ENCODE measurements at places on chromosomes 4 and X. TPM values are rescaled to one million over a fixed set of nuclear protein-coding genes. Genes with fewer than 3 reads are reported as not detected.

- no peak overlapping the region for H3K4me3 ChIP-seq
- H3K27me3 ChIP-seq, result no peaks in the 10 kb centered on the region
- no peaks in the 10 kb centered on the region for H3K4me1 ChIP-seq
- H3K27ac ChIP-seq, result no peak overlapping the region
- H3K36me3 ChIP-seq, result no peaks in the 10 kb centered on the region
Measured at GRCh38 chrX:2423282-2423681, 77.5 kb downstream of the DHRSX start.

DNA sequence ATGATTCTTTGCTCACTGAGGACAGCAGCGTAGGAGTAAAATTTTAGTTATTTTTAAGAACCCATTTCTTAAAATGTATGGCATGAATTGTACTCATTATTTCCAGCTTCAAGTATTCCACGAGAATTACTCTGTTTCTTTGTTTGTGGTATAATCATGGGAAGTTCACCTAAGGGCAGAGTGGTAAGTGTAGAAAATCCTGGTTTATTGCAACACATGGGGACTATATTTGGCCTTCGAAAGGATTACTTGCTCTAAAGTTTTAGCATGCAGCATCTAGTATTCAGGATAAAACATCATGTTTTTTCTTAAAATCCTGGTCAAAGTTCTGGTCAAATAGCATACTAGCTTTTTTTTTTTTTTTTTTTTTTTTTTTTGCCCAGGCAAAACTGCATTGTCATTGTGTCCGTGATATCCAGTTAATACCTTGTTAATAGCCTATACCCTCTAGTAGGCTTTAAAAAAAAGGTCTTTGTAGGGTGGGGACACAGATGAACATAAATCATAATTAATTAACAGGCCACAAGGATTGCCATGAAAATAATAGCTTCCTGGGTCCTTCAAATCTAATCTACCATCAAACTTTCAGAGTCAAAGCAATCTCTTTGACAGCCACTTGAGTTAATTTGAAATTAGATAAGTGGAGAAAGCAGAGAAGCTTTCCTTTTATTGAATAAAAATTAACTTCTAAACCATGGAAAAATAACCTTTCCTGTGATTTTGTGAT lies 44.6 kb upstream of the VEGFC start:
- no peak overlapping the region for H3K4me3 ChIP-seq
- no peak for DNase-seq
- no peak overlapping the region for H3K27ac ChIP-seq
- no peaks in the 10 kb centered on the region for H3K36me3 ChIP-seq
- no peaks in the 10 kb centered on the region for H3K27me3 ChIP-seq
- H3K4me1 ChIP-seq, result peaks cover 16% of the 10 kb centered on the region

DNA sequence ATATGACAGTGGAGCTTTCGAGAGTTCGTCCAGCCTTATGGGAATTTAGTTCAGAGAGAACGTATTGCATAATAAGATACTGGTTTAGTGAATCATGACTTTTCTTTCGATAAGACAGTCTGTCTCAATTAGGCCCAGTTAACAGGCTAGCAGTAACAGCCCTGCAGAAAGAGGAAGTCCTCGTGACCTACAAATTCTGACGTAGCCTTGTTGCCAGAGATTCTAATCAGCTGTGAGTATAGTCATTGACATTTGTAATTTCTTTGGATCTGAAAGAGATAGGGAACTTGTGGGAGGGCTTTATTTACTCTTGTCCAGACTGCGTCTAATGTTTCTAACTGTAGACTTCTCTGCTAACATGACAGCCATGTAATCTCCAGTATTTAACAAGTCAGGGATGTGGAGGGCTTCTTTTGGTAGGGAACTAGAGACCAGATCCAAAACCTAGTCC lies 15.8 kb downstream of the ART3 start:
- H3K27me3 ChIP-seq, result no peaks in the 10 kb centered on the region
- no peaks in the 10 kb centered on the region for H3K36me3 ChIP-seq
- H3K4me3 ChIP-seq, result no peak overlapping the region
- DNase-seq, result peak; percentile 95

DNA sequence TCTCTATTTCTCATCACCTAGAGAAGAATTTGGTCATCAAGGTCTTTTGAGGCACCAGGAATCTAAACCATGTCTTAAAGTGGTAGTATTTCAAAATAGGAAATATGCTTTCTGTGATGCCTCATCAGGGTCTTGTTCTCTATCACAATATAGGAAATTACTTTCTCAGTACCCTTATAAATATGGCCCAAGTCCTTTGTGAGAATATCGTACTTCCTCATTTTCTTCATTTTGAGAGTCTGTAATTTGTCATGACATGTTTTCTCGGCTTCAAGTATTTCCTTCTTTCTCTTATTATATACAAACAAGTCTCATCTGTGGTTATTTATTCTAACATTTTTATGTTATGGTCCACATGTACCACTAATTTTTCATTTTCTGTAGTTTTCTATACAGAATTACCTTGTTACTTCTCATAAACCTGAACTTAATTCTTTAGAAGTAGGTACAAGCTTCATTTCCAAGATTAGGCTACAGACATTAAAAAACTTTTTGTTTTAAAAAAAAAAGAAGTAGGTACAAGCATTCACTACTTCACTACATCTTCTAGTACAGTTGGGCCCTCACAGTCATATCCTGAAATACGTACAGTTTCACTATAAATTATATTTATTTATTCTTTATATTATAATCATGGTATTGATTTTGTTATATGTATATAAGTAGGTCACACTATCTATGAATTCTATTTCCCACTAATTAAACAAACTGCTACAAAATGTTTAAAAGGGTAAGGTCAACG lies 54.4 kb downstream of the KLHL13 start:
- no peaks in the 10 kb centered on the region for H3K36me3 ChIP-seq
- H3K4me3 ChIP-seq, result no peak overlapping the region
- H3K27ac ChIP-seq, result no peak overlapping the region
- H3K4me1 ChIP-seq, result no peaks in the 10 kb centered on the region

GRCh38 chr4:21450331-21450730 lies 498.2 kb downstream of the KCNIP4 start:
- DNase-seq, result no peak
- H3K36me3 ChIP-seq, result no peaks in the 10 kb centered on the region
- no peaks in the 10 kb centered on the region for H3K4me1 ChIP-seq
- H3K4me3 ChIP-seq, result no peak overlapping the region
- H3K27ac ChIP-seq, result no peak overlapping the region

- H3K36me3 ChIP-seq, result no peaks in the 10 kb centered on the region
- H3K4me3 ChIP-seq, result no peak overlapping the region
- H3K27me3 ChIP-seq, result no peaks in the 10 kb centered on the region
Measured at GRCh38 chrX:130174045-130174704, 2.4 kb downstream of the RAB33A start.

- H3K4me1 ChIP-seq, result no peaks in the 10 kb centered on the region
- DNase-seq, result no peak
- H3K27ac ChIP-seq, result no peak overlapping the region
- no peak overlapping the region for H3K4me3 ChIP-seq
- H3K27me3 ChIP-seq, result no peaks in the 10 kb centered on the region
Measured at GRCh38 chrX:50430917-50431575, 39.6 kb downstream of the DGKK start.

- H3K4me3 ChIP-seq, result no peak overlapping the region
- no peak for DNase-seq
- no peak overlapping the region for H3K27ac ChIP-seq
Measured at GRCh38 chrX:105219454-105220401, 766 bp downstream of the TEX13A start.

The VCX gene
- not detected for total RNA-seq

The GSTCD gene
- total RNA-seq, result 10.8 TPM

- H3K36me3 ChIP-seq, result no peaks in the 10 kb centered on the region
- H3K4me3 ChIP-seq, result no peak overlapping the region
- H3K27me3 ChIP-seq, result no peaks in the 10 kb centered on the region
- H3K27ac ChIP-seq, result no peak overlapping the region
- no peaks in the 10 kb centered on the region for H3K4me1 ChIP-seq
- DNase-seq, result peak; percentile 3
Measured at GRCh38 chr4:95638920-95639501, 90.2 kb upstream of the UNC5C start.

The DLG3 gene
- total RNA-seq, result 24.6 TPM

The SSX1 gene
- total RNA-seq, result not detected

DNA sequence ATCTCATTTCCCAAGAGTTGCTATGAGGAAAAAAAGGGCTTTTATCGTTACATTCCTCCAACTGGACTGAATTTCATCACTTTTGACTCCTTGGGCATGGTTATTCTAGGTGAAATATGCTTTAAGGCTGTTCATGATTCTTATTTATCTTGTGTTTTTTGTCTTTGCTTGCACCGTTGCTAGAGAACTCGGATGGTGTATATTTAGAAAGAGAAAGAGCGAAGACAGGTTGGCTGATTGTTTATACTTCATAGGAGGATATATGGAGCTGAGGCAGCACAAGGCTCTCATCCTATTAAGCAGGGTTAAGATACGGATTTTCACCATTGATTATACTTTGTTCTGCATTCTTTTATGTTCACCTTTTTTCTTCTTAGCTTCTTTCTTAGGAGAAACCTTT lies 94.9 kb upstream of the GEMIN8 start:
- H3K4me1 ChIP-seq, result no peaks in the 10 kb centered on the region
- no peak for DNase-seq
- H3K36me3 ChIP-seq, result no peaks in the 10 kb centered on the region

The SLITRK2 gene
- total RNA-seq, result 0.66 TPM

DNA sequence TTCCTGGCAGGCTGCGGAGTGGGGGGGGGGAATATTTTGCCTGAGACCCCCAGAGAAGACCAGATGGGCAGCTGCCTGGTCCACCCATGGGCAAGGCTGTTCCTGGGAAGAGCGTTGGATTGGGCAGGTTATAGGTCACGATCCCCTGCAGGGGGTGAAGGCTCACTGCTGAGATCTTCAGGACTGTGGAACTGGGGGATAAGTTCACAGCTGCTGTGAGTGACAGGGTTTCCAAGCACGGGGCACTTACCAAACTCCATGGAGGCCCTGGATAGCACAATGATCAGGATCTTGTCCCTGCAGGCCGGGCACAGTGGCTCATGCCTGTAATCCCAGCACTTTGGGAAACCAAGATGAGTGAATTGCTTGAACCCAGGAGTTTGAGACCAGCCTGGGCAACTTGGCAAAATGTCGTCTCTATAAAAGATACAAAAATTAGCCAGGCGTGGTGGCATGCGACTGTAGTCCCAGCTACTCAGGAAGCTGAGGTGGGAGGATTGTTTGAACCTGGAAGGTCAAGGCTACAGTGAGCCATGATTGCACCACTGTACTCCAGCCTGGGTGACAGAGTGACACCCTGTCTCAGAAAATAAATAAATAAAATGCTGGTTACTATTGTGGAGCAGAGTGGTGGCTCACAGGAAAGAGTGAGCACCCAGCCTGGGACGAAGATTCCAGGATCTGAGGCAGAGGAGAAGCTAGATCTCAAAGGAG lies 68.0 kb upstream of the HELT start:
- H3K4me1 ChIP-seq, result no peaks in the 10 kb centered on the region
- no peaks in the 10 kb centered on the region for H3K27me3 ChIP-seq
- no peak overlapping the region for H3K4me3 ChIP-seq
- H3K27ac ChIP-seq, result no peak overlapping the region

The UGT2B15 gene
- not detected for total RNA-seq

- no peak overlapping the region for H3K27ac ChIP-seq
- no peaks in the 10 kb centered on the region for H3K4me1 ChIP-seq
- DNase-seq, result peak; percentile 26
- no peak overlapping the region for H3K4me3 ChIP-seq
Measured at GRCh38 chr4:145956288-145956890, 17.8 kb upstream of the ZNF827 start.

DNA sequence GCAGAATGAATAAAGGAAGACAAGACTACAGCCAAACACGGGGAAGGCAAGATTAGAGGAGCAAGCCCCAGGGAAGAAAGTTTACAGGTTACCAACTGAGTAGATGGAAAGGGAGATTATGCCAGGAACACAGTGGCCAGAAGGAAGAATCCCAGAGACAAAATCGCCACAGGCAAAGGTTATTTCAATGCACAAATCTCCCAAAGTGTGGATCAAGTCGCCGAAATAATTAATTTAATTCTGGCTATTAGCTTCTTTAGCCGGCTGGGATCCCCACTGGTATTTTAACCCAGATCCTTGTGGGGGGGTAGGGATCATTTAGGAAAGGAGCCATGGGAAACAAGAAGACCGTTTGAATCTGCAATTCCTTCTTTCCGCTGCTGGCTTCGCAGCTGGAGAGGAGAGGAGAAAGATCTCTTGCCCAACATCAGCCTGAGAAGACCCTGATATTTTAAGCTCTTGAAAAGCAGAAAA lies 171.0 kb downstream of the DHX15 start:
- H3K27me3 ChIP-seq, result no peaks in the 10 kb centered on the region
- no peak overlapping the region for H3K27ac ChIP-seq
- H3K4me3 ChIP-seq, result no peak overlapping the region
- no peak for DNase-seq
- H3K4me1 ChIP-seq, result no peaks in the 10 kb centered on the region
- H3K36me3 ChIP-seq, result no peaks in the 10 kb centered on the region

GRCh38 chrX:63889001-63889400 lies 104.0 kb upstream of the ARHGEF9 start:
- no peak overlapping the region for H3K4me3 ChIP-seq
- no peaks in the 10 kb centered on the region for H3K36me3 ChIP-seq
- no peak overlapping the region for H3K27ac ChIP-seq
- no peaks in the 10 kb centered on the region for H3K27me3 ChIP-seq

GRCh38 chr4:83449009-83449408 lies 6.6 kb downstream of the HELQ start:
- H3K4me1 ChIP-seq, result no peaks in the 10 kb centered on the region
- H3K27me3 ChIP-seq, result no peaks in the 10 kb centered on the region
- DNase-seq, result no peak
- no peak overlapping the region for H3K4me3 ChIP-seq
- peaks cover 3% of the 10 kb centered on the region for H3K36me3 ChIP-seq

DNA sequence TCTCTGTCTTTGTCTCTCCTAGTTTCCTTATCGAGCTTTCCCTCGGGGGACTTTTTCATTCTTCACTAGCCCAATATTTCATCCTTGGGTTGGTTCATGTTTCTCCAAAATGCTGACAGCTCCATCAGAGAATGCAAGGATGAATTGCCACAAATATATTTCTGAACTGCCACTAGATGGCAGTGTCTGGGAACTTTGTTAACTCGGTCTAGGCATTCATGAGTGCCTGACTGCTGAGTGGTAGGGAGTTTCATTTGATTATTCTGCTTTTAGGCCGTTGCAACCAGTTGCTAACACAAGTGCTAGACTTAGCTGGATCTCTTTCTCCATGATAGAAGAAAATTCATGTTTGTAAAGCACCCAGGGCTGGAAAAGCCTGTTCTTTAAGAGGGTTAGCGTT lies 73.5 kb upstream of the RAP2C start:
- H3K4me3 ChIP-seq, result no peak overlapping the region
- no peaks in the 10 kb centered on the region for H3K27me3 ChIP-seq
- peak; percentile 39 for DNase-seq
